Epithelial cell of esophagus (primary cell): ENCODE measurements at places on chromosomes 5 and 9.

- no peak for DNase-seq
These were observed 1.8 kb downstream of the PPP1R2B start for GRCh38 chr5:156851880-156852279.

- peak; percentile 87 for DNase-seq
These were observed 38.5 kb downstream of the DDX31 start for GRCh38 chr9:132631280-132631679.

DNA sequence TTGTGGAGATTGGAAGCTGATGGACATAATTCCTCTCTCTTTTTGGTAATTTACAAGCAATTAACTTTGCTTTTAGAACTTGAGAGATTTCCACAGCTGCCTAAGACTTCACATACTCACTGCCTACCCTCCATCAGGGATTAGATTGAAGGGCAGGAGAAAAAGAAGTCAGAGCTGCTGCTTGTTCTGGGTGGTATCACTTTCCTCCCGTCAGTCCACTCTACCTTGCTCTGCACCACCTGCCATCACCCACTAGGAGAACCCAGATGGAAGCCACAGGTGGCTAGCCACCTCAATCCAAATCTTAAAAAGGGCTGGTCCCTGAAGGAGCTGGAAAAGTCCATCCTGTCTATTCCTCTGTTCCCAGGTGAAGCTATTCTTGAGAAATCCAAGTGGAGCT, 10.5 kb downstream of the IRF1 start:
- no peak for DNase-seq

GRCh38 chr5:116340799-116341198, 233.8 kb downstream of the SEMA6A start:
- no peak for DNase-seq

GRCh38 chr5:176737746-176738636, 72.4 kb upstream of the UNC5A start:
- DNase-seq: no peak

DNA sequence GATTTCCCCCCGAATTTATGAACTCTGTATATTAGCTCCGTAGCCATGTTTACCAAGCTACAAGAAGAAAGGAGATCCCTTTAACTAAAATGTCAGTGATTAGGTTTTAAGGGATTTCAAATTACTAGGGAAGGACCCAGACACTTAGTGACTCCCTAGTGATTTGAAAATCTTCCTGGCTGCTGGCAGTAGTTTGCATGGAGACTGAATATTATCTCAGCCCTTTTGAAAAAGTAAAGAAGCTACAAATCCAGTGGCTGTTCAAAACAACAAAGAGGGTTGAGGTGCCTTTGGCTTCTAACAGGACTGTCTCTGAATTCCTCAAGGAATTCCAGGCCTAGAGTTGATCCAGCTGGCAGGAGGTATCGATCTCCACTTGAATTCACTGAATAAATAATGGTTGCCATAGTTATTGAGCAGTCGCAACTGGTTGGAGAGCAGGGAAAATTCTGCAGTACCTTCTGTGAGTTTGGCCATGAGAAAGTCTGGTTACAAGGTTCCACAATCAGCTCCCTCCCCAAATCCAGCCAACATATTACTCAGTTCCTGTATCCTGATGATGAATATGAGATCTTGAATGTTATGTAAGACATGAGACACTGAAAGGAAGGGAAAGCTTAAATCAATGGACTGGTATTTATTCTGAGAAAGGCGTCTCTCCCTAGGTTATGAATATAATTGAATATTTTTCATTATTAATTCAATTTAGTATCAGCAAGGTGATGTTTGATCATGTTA, 37.7 kb downstream of the NR4A3 start:
- peak; percentile 32 for DNase-seq

GRCh38 chr9:105132606-105133005, 111.8 kb upstream of the SLC44A1 start:
- peak; percentile 55 for DNase-seq

- DNase-seq: no peak
These were observed 96.5 kb downstream of the SMIM23 start for GRCh38 chr5:171882118-171882517.

DNA sequence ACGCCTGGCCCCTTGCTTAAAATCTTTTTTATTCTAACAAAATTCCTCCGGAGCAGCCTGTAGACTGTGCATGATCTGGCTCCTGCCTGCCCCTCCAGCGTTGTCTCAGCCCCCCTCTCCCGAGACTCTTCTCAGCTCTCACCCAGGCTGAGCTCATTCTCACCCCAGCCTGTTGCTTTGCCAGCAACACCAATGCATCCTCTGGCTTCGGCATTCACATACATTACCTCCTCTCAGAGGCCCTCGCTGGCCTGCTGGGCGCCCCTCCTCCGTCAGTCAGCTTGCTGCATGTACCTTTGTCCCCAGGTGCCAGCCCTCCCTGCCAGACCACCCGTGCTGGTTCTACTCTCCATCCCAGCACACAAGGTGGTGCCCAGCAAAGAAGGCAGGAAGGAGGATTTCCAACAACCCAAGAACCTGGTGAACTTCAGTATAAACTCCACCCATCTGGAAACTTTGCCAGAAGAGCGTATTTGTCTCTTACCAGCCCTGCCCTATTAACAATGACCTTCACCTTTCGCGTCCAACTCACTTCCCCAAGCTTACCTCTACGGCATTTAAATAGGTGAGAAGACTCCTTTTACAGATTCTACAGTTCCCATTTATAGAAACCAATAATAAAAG, 35.0 kb downstream of the MYO10 start:
- no peak for DNase-seq

DNA sequence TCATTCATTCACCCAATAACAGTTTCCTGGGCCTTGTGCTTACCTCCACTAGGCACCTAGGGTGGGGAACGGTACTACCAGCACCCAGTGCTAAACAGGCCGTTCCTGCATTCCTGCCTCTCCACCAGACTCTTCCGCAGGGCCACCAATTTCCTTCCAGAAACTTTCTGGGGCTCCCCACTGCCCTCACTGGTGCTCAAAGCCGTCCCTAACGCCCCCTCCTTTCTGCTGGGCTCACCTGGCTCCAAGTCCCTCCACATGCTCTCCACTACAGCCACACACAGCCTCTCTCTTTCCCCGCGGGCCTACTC, 1.4 kb downstream of the PHF19 start:
- DNase-seq: no peak

DNA sequence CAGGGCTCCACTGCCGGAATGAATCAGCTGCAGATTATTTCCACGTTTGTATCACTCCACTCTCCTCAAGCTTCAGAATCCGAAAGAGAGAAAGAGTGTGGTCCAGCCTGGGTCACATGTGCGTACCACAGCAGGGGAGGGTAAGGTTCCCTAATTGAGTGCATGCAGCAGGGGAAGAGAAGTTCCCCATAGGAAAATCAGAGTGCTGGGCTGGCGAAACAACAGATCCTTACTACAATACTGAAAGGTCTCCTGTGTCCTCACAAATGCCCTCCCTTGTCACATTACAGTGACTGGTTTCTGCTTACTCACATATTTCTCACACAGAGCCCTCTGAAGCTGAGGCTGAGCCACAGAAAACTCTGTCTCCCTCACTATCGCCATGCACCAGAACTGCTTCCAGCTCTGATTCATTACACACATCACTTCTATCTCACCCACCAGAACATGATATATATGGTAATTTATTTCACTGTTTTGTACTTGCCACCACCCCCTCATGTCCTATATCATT, 532.2 kb upstream of the TUSC1 start:
- no peak for DNase-seq

DNA sequence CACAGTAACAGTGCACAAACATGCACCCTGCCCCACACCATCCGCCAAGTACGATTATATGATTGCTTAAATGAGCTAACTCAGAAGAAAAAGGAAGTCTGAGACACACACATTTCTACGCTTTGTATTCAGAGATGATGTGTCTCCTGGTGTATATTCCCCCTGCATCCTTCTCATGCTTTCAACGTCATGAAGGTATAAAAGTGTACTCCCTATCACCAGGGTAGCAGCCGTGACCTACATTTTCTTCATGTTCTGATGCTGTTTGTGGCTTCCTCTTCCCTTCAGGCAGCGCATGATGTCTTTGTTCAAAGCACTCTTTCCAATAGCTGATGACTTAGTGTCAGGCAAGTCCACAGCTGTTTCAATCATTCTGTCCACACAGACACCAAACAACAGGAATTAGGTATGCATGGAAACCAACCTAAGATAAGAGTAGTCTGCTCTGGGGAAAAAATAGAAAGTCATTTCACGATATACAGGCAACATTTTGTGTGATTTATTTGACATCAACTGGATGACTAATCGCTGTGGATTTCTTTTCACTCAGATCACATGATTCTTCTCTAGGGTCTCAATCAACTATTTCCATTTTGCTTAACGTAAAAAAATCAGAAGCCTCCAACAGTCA, 269.4 kb upstream of the PTGER4 start:
- DNase-seq: peak; percentile 53

- no peak for DNase-seq
These were observed 532.1 kb upstream of the DMAC1 start for GRCh38 chr9:8331507-8332330.

GRCh38 chr5:59416451-59416850, 477.1 kb downstream of the PDE4D start:
- DNase-seq: peak; percentile 46

GRCh38 chr5:139955053-139955605, 88.0 kb downstream of the NRG2 start:
- no peak for DNase-seq

DNA sequence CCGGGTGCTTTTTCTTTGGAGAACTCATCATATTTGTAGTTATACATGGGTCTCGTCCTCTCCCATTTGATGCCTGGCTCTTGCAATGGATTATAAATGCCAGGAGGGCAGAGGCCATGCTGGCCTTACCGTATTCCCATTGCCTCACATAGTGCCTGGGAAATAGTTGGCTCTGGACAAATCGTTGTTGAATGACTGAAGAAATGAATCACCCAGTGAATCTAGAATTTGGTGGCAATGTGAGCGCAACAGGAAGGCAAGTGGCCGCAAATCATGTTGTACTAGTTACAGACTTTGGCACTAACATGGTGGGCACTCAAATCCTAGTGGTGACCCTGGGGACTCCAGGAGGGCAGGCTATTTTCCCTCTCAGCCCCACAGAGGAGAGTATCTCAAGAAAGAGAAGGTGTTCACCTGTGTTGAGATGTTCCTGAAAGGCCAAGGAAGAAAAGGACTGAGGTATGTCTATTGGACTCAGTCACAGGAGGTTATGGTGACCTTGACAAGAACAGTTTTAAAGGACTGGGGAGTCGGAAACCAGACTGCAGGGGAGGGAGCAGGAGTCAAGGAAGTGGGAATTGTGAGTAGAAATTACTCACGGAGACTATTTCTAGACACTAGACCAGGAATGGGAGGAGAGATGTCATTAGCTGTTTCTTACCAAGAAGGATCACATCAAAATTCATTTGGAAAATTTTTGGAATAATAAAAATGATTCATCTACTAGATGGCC, 61.7 kb upstream of the COL15A1 start:
- no peak for DNase-seq

- peak; percentile 33 for DNase-seq
These were observed 102.2 kb downstream of the KLF4 start for GRCh38 chr9:107387409-107387808.

DNA sequence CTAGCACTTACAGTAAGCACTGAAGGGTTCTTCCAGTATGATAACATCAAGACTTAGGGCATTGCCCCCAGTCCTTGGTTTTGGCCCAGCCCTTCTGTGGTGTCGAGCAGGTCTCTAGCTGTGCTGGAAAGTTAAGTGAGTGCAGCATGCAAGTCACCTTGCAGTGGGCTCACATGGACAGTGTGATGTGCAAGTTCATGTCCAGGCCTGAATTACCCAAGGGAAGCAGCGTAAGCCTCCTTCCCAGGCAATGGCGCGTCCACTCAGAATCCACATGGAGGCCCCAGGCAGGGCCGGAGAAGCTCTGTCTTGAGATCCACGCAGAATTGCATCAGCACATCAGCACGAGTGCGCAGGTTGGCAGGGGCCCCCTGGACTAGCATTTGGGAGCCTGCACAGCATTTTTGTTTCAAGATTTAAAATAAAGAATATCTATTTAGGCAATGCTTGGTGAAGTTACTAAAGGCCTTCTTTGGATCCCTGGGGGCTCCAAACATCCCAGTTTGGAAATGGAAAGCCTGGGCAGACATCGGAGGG, 108.4 kb upstream of the ALDH1B1 start:
- DNase-seq: no peak

GRCh38 chr9:126690431-126691051, 76.8 kb downstream of the LMX1B start:
- peak; percentile 54 for DNase-seq

DNA sequence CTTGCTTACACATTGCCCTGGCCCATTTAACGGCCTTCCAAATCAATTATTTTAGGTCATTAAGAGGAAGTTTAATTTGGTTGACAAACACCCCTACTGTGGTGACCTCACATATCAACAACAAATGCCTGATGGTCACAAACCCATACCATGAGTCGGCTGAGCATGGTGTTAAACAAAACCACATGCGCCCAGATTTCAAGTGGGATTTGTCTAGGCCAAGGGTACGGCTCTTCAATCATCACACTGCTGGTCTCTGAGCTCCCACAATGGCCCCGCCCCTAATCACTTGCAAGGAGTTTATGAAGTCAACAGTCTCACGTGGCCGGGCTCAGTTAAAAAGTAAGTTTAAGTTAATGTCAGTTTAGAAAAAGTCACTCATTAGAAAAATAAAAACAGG, 243.8 kb downstream of the CRB2 start:
- DNase-seq: no peak

GRCh38 chr5:55483885-55484284, 50.9 kb downstream of the PLPP1 start:
- DNase-seq: no peak

DNA sequence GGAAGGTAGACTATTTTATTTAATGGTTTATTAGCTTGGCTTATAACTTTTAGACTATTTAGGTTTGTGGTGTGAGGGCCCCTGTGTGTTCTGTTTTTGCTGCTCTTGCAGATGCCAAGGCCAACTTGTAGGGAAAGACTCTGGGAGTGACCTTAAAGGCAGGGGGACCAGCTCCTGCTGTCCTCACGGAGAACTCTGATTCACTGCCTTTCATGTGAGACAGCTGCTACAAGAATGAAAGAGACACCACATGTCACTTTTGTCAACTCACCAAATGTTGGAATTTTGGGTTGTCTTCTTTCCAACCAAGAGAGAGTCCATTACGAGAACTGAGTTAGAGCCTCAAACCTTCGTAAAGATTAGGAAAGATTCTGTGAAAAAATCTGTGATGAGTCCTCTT, 258.3 kb upstream of the ADAMTSL1 start:
- no peak for DNase-seq

- peak; percentile 92 for DNase-seq
These were observed 101.7 kb downstream of the GDNF start for GRCh38 chr5:37738057-37738691.

- DNase-seq: no peak
These were observed 63.8 kb downstream of the FNBP1 start for GRCh38 chr9:129979071-129979745.

GRCh38 chr9:69293156-69293555, 31.9 kb upstream of the ENTREP1 start:
- DNase-seq: peak; percentile 24

DNA sequence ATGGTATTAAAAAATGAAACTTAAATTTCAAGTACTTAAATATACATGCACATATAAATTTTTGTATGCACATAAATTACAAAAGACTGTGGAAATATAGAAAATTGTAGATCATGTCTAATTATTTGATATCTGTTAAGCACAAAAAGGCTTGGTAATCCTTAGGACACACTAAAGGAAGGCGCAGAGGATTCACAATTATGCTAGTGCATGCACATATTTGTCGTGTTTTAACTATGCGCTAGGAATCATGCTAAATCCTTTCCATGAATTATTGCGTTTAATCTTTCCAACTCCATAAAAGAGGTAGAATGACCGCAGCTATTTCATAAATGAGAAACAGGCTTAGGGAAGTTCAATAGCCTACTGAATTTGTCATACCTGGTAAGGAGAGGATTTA, 244.1 kb upstream of the ITGA1 start:
- DNase-seq: no peak
